NCI-H187 treated with DMSO at 0.1 percent for 48 hours (cell line): ENCODE measurements at places on chromosomes 7 and 10.
A peak's percentile ranks its signal among the peaks of the same experiment; 100 is the strongest.

- no peak for DNase-seq
Observed at GRCh38 chr7:8305104-8305503, 43.1 kb upstream of the ICA1 start.

DNA sequence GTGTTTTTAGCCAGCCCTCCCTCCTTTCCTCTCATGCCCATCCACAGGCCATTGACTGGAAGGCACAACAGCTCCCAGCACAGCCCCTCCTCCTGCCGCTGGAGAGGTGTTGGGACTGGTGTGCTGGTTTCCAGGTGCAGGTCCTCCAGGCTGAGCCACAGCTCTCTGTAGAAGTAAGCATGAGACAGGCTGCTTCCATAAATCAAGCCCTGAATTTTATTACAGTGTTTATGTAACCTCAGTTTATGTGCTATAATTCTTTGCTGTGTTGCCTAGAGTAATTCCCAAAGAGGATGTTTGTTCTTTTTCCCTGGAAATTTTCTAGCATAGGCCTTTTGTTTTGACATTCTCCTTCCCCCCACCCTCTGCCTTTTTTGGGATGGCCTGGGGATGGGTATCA lies 445.8 kb downstream of the AUTS2 start:
- DNase-seq: peak; percentile 27

GRCh38 chr10:88343761-88344484 lies 239.2 kb downstream of the RNLS start:
- no peak for DNase-seq

DNA sequence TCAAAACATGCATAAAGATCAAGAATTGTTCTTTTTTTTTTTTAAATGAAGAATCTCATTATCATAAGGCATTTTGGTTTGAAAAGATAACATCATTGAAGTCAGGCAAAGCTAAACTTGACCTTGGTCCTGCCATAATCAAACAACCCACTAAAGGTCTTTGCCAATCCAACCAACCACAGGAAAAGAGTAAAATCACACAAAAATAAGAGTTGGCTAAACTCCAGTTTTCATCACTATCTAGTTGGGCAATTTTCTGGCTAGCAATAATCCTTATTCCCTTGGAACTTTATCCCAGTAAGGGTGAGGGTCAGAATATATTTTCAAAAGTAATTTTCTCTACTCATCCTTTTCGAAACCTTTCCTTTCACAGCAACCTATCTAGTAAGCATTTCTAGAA lies 62.4 kb downstream of the HIBADH start:
- DNase-seq: no peak

GRCh38 chr10:27242951-27243551 lies 2.5 kb upstream of the ACBD5 start:
- no peak for DNase-seq
